ENCODE measurements at places on chromosomes 16 and 17.

- no peak for DNase-seq
These were observed 29.8 kb upstream of the KCNJ2 start for GRCh38 chr17:70139449-70139993.

DNA sequence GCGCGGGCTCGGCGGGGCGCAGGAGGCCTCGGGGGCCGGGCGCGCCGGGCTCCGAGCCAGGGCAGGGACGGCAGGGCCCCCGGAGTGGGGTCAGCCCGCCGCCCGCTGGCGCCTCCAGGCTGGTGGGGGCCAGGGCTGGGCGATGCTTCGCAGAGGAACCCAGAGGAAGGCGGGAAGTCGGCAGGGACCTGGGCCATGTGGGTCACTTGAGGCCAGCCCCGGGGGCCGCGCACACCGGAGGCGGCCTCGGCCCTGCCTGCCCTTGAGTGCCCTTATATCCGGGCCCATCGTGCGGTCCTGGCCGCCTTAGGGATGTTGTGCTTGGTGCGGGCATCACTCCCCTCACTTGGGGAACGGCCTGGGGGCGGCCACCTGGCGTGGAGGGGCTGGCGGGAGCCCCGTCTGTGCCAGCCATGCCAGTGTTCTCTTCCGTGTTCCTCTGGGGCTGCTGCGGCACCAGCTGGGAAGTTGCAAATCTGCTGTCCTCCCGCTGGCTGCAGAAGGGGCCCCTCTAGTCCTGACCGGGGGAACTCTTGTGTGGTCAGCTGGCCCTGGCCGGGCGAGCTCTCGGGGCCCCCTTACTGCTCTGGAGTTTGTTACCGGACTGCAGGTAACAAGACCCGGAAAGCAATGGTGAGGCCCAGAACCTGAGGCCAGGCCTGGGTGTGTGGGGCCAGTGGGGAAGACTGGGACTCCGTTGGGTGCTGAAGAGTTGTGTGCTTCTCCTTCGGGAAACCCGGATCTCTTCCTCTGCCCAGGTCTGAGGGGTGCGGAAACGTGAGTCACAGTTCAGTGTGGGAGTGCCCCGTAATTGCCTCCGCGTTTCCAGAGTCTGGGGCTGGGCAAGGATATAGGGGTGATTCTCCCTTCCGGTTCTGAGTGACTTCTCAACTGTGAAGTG lies 849 bp downstream of the CAPN15 start:
- DNase-seq: peak; percentile 37

GRCh38 chr16:68324336-68324735 lies 13.5 kb downstream of the PRMT7 start:
- DNase-seq: no peak

DNA sequence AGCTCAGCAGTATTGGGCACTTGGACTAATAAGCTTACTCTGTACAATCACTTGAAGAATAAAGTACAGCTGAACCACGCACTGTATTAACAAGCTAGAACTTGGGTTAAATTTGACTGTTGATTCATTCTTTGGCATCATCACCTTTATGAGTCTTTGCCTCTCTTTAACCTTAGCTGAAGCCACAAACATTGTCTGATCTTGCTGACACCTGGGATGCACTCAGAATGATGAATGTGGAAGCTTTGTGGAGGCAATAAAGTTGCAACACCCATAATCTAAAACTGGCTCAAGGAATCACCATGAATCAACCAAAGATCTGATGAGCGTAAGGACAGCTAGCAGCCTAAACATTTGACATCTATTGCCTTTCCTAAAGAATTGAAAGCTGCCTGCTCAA lies 590.6 kb upstream of the SOX9 start:
- no peak for DNase-seq

GRCh38 chr17:15284537-15284936 lies 19.4 kb upstream of the PMP22 start:
- DNase-seq: no peak

GRCh38 chr16:12150600-12150999 lies 174.1 kb downstream of the SNX29 start:
- DNase-seq: no peak
